ENCODE measurements at places on chromosomes 11 and 22. TPM values are rescaled to one million over a fixed set of nuclear protein-coding genes. Genes with fewer than 3 reads are reported as not detected.

DNA sequence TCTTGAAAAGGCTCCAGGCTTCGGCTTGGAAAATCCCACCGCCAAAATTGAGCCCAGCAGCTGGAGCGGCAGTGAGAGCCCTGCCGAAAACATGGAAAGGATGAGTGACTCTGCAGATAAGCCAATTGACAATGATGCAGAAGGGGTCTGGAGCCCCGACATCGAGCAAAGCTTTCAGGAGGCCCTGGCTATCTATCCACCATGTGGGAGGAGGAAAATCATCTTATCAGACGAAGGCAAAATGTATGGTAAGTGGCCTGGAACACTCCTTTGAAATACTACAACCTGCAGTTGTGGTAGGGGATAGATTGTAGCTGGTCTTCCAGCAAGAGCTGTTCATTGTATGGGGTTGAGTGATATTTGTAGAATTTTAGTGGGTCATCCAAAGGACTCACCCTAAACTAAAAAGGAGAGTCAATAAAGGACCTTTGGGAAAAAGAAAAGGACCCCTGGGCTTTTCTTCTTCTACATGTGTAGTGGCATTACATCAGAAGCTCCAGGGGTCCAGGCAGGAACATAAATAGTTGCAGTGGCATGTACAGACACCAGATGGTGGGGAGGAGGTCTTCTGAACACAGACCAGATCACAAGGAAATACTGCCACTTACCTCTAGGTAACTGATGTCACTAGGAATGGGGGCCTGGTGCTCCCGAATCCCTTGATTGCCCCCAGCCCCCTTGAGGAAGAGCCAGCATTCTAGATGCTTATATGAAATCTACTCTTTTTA is 90.1 kb downstream of the TEAD1 start:
- no peak for DNase-seq

Gene TRIM66
- 4.1 TPM for total RNA-seq

DNA sequence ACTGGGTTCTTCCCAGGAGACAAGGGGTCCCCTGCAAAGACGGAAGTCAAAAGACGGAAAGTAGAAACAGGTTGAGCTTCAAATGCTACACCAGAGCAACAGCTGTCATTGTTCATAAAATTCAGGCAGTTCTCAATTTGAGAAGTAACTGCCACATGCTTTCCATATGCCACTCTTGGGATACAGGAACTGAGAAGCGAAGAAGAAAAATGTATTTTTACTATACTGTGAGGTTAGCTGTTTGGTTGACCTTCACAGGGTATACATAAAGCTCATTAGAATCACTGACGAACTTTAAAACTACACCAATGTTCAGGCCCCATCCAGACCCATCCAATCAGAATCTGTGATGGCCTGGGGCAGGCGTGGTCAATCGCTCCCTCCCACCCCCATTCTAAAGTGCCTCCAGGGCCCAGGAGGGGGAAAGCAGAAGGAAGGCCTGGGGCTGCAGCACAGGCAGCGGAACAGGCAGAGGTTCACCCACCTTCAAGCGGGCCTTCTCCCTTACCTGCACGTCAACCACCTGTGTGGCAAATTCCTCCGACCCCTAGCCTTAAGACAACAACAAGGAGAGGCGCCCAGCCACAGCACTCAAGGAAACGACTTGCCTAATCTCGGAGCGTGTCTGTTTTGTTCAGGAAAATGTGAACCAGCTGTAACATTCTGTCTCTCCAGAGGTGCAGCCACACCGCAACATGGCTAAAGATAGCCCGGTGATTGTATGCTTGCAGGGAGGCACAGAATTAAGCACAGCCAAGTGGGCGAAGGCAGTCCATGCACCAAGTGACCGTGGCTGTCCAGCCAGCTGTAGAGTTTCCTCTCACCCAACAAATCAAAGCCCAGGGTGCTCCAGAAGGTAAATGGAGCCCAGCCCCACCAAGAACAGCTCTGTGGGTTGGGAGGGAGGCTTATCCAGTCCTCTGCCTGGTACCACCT is 82.6 kb downstream of the MICAL3 start:
- no peak for DNase-seq

Gene DENND6B
- total RNA-seq: 2.8 TPM

DNA sequence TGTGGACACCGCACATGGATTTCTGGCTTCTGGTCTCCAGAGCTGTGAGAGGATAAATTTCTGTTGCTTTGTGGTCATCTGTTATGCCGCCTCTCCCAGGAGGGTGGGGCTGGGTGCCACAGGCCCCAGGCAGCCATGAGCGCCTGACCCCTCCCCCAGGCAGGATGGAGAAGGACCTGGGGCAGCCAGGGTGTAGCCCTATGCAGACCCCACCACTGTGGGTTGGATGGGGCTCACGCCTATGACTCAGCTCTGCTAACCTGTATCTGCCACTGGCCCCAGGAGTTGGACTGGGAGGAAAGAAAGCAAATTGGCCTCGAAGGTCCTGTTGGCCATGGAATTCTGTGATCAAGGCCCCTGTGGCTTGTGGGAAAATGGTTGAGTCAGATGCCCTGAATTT is 1351.1 kb downstream of the BRD1 start:
- no peak for DNase-seq

GRCh38 chr22:35835998-35836691 is 118.5 kb downstream of the APOL5 start:
- peak; percentile 97 for DNase-seq

Data from fibroblast of the aortic adventitia (primary cell).